Activated CD4-positive, alpha-beta T cell treated with anti-CD3 and anti-CD28 coated beads, Interleukin-2, Interleukin-6, amounts not matched to agents 100 ng/mL and 50 ng/mL, durations not matched to agents 16 hours and 8 hours (primary cell): ENCODE measurements at places on chromosomes 13 and 19.

- no peak for DNase-seq
These were observed 10.5 kb upstream of the OVOL3 start for GRCh38 chr19:36100476-36100875.

- DNase-seq, result no peak
These were observed 684.7 kb upstream of the SLITRK5 start for GRCh38 chr13:86986448-86986847.

GRCh38 chr19:4730740-4731171 lies 7.1 kb upstream of the DPP9 start:
- DNase-seq, result peak; percentile 77

GRCh38 chr13:54934121-54934520 lies 1905.5 kb downstream of the OLFM4 start:
- DNase-seq, result no peak

GRCh38 chr13:77038907-77039480 lies 12.0 kb upstream of the FBXL3 start:
- DNase-seq, result no peak

DNA sequence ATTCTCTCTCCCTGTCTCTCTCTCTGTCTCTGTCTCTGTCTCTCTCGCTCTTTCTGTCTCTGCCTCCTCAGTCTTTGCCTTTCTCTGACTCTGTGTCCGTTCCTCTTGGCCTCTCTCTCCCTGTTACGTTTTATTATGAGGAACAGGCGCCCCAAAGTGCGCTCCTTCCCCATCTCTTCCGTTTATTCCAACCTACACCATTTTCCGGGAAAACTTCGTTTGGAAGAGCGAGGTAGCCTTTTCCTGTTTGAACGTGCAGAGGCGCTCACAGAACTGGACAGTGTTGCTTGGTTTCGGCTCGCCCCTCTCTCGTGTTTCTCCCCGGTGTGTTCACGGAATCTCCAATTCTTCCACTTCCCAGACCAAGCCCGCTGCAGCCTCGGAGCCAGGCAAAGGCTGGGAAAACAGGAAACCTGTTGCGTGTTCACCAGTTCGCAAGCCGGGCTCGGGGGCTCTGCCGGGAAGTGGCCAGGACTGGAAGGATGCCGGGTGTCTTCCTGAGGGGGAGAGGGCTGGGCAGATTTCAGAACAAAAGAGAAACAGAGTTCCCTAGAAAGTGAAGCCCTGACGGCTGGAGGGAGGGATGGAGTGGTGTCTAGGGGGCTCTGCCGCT lies 605 bp downstream of the TMEM255B start:
- no peak for DNase-seq

DNA sequence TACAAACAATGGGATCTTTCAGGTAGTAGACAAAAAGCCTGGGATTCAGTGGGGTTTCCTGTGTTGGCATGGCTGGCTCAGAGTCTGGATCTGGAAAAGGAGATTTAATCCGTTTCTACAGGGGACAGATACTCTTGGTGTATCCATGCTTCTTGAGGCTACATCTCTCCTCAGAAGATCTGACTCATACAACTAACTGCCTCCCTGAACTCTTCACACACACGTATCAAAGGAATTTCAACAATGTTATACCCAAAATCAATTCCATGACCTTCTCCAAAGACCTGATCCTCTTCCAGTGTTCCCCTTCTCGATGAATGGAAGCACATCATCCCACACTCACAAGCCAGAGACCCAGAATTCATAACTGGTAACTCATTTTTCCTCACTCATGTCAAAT lies 435.3 kb upstream of the NBEA start:
- DNase-seq, result no peak

DNA sequence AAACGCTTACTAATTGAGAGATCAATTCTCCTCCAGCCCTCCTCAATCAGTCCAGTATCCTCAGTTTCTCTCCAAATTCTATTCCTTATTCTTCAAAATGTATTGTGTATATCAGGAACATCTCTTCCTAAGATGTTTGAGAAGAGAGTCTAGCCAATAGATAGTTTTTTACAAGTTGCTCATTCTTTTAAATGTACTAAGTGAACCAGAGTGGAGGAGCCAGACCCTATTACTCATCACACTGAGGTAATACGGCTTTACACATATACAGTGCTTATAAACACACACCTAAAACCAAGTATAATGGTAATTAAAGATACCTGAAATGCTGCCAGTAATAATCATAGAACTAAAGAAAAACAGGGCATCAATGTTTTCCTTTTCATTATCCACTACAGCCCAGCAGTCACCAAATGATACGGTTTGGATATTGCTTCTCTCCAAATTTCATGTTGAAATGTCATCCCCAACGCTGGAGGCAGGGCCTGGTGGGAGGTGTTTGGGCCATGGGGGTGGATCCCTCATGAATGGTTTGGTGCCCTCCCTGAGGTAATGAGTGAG lies 45.2 kb upstream of the HMGB1 start:
- DNase-seq, result no peak

- no peak for DNase-seq
These were observed 113.9 kb downstream of the SLC7A1 start for GRCh38 chr13:29481603-29482002.

DNA sequence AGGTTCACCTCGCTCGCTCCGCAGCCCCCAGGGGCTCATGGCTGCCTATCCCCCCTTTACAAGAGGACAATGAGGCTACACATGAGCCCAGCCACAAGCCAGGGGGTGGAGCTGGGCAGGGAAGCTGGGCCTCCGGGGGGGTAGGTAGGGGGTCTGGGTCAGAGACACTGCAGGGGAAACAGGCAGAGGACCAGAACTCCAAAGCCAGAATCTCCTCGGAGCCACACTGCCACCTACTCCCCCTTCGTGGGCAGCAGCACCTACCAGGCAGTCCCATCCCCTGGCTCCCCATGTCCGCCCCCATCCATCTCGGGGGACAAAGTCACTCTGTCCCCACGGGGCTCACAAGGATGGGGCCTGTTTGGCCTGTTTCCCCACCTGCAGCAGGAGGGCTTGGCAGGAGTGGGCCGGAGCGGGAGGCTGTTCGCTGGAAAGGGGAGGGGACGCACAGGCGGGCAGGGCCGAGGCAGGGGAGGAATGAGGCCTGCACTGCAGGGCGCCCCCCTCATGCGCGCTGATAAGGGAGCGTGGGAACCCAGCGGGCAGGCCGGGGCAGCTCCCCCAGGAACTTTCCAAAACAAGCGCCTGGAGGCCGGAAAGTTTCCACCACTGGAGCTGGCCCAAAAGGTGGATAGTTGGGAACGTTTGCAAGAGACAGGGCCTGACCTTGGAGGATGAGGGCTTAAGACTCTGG lies 545 bp upstream of the ISYNA1 start:
- no peak for DNase-seq

DNA sequence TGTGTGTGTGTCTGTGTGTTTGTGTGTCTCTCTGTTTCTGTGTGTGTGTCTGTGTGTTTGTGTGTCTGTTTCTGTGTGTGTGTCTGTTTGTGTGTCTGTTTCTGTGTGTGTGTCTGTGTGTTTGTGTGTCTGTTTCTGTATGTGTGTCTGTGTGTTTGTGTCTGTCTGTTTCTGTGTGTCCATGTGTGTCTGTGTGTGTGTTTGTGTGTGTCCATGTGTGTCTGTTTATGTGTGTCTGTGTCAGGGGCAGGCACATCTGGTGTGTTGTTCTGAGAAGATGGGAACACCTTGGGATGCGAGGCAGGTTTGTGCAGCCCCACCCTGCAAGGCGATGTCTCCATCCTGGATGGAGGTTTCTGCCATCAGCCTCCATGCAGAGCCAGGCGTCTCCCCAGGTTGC lies 275.8 kb upstream of the SOX1 start:
- no peak for DNase-seq

DNA sequence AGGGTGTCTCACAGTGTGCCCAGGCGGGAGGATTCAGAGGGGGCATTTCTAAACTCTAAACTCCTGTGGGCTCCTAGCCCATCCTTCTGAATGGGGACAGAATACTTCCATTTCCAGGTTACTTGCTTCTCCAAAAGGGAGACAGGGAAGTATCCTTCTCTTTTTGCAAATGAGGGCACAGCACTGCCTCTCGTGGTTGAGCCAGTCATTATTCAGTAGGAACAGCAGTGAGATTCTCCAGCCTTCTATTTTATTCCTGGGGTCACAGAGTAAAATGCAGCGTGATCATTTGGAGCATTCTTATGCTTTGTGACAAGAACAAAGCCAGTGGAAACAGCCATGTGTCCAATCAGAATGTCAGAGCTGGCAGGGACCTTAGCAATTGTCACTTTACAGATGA lies 15.7 kb upstream of the TSHZ3 start:
- DNase-seq, result no peak

GRCh38 chr19:7874897-7875273 lies 695 bp upstream of the PRR36 start:
- DNase-seq, result no peak

DNA sequence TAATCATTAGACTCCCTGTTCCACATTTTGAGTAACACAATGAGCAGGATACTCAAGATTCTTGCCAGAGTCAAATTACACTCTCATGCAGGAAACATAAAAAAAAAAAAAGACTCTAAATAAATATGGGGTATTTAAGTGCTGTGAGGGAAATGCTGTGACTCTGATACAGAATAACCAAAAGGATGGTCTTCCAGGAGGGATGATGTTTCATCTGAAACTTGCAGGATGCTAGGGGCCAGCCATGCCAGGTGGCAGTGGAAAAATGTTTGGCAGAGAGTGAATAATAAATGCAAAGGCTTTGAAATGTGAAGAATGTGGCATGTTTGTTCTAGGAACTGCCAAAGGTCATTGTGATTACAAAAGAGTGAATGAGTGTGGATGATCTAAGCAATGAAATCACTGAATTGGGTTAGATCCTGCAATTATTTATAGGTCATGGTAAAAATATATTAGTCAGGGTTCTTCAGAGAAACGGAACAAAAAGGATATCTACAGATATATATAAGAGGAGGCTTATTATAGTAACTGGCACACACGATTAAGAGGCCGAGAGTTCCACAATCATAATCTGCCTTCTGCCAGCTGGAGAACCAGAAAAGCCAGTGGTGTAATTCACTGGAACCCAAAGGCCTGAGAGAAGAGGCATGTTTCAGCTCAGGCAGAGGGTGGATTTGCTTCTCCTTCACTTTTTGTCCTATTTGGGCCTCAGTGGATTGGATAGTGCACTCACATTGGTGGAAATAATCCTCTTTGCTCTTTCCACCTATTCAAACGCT lies 1832.8 kb upstream of the MIR17HG start:
- no peak for DNase-seq

- no peak for DNase-seq
These were observed 445.4 kb downstream of the DCT start for GRCh38 chr13:94033830-94034642.

GRCh38 chr19:6188811-6189210 lies 53.3 kb downstream of the ACSBG2 start:
- DNase-seq, result no peak

GRCh38 chr19:14053500-14053899 lies 8.4 kb downstream of the PALM3 start:
- DNase-seq, result no peak

DNA sequence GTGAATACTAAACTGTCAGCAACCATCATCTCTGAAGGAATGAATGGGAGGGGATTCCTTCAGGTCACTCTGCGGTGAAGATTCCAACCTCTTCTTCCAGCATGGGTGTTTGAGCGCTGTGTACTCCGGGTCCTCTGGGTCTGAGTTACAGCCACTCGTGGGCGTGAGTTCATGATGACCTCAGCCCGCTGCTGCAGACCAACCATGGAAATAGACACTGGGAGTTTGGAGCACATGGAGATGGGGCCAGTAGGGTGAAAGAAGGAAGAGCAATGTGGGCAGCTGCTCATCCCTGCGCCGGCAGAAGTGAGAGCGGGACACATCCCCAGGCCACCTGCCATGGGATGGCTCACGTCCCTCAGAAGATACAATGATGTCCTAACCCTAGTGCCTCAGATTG lies 16.8 kb upstream of the RAB20 start:
- DNase-seq, result no peak

- DNase-seq, result no peak
These were observed 1877.7 kb upstream of the PRR20A start for GRCh38 chr13:55263045-55263444.

DNA sequence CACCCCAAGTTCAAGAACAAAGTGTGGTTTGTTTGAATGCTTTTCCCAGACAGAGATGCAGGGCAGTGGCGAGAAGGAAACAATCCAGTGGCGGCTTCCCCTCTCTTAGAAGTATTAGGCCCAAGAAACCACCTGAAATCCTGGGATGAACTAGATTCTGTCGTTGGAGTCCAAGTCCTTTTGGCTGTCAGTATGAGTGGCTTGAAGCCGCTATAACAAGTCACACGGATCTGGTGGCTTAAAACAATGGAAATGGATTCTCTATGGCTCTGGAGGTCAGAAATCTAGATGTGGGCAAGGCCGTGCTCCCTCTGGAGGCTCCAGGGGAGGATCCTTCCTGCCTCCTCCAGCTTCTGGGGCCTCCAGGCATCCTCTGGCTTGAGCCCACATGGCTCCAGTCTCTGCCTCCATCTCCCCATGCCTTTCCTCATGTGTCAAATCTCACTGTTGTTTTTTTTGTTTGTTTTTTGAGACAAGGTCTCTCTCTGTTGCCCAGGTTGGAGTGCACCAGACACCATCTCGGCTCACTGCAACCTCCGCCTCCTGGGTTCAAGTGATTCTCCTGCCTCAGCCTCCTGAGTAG lies 97.7 kb downstream of the GNG7 start:
- no peak for DNase-seq

DNA sequence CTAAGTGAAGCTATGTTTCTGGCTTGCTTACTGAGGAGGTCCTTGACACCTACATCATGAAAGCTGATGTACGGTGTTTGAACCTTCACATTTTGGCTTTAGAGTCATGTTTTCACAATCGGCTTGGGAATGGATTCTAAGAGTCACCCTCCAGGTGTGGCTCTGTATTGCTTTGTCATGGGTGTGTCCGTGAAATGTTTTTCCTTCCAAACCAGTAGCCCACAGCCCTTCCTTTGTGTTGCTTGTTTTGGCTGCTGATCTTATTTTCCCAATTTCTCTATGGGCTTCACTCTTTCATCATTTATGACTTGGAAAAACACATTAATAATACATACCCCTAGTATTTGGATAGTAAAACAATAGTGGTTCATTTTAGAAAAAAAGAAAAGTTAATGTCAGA lies 240.6 kb downstream of the GGACT start:
- DNase-seq, result no peak

DNA sequence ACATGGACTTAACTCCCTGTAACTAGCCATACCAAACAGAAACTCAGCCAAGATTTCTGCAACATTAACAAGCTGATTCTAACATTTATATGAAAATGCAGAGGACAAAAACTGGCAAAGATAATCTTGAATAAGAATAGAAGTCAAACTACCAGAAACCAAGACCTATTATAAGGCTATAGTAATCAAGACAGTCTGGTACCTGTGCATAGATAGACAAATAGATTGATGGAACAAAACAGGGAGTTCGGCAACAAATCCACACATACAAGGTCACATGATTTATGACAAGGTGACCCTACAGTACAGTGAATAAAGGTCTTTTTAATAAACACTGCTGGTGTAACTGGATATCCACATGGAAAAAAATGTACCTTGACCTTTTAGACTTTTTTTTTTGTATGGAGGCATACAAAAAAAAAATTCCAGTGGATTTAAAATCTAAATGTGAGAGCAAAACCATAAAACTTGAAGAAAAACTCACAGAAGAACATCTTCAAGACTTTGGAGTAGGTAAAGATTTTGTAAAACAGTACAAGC lies 2.9 kb upstream of the RFC3 start:
- DNase-seq, result no peak
